Vagina (tissue), 2 donors: ENCODE measurements at places on chromosomes 2 and 18.

DNA sequence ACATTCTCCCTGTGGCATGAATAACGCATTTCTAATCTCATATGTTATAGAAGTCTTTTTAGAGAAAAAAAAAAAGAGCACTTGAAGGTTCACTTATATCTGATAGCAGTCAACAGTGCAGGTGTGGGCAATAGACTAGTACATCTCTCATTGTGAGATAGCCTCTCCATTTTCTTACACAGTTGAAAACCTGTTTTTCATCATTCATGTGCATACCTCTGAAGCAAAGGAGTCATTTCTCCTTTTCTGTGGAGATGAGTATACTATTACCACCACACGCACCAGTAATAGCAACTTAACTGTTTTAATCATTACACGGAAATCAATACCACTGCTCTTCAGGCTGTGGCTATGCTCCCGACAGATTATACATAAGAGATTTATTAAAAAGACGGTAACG lies 1653.3 kb upstream of the TMEFF2 start:
- DNase-seq = no peak

DNA sequence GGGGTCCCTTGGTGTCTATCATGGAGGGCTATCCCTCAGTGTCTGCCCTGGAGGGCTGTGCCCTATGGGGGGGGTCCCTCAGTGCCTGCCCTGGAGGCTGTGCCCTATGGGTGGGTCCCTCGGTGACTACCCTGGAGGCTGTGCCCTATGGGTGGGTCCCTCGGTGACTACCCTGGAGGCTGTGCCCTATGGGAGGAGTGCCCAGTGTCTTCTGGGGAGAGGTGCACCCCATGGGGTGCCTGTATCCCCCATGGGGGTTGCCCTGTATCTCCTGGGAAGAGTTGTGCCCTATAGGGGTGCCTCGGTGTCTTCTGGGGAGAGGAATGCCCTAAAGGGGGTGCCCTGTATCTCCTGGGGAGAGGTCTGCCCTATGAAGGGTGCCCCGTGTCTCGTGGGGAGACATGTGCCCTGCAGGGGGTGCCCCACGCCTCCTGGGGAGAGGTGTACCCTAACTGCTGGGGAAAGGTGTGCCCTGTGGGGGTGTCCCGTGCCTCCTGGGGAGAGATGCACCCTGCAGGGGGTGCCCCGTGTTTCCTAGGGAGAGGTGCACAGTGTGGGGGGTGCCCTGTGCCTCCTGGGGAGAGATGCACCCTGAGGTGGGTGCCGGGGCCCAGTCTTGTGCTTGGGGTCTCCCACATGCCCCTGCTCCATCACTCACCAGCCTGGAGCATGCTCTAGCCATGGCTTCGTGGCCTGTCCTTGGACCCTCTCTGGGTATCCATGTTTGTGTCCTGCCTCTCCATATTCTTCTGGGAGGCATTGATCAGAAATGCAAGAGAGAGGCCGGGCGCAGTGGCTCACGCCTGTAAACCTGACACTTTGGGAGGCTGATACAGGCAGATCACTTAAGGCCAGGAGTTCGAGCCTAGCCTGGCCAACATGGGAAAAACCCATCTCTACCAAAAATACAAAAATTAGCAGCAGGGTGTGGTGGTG lies 215.6 kb downstream of the HDAC4 start:
- DNase-seq = peak; percentile 72

DNA sequence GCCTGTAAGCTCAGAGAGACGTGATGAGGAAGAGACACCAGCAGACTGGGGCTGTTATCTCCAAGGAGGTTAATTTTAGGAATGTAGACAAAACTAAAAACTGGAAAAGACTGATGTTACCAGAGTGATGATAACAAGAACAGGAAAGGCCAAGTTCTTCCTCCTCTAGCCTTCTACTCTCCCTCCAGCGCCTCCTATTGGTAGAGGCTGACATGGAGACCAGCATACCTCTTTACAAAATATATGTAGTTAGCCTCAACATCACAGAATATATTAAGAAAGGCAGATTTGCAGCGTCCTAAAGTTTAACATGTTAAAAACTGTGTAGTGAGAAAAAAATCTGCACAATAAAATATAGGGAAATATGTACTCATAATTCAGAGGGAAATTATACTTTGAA lies 66.0 kb downstream of the TCF4 start:
- no peak for DNase-seq

DNA sequence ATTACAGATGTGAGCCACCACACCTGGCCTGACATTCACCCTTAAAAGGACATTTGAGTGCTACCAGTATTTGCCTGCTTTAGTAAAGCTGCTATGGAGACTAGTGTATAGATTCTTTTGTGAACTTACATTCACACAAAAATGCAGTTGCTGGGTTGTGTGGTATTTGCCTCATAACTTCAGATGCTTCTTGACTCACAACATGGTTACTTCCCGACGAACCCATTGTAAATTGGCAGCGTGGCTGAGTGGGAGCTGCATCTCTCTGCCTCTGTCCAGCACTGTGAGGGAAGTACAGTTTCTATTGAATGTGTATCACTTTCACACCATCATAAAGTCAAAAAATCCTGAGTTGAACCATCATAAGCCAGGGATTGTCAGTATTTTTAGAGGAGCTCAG lies 56.9 kb downstream of the RRM2 start:
- no peak for DNase-seq

GRCh38 chr2:29755829-29756228 lies 165.6 kb downstream of the ALK start:
- DNase-seq = no peak

DNA sequence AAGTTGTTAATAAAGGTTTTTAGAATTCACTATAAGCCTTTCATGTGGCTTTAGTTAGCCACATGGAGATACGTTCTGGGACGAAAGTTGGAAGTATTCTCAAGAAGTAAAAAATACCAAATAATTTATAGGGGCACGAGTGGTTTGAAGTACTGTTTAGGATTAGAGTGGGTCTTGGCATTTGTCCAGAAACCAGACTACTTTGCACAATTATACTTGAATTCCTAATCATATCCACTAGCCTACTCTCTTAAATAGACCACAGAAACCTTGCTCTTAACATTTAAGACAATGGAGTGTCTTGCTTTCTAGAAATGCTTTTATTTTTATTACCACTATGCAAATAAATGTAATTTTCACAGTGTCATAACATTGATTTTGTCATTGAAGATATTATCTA lies 44.6 kb downstream of the UBE2E3 start:
- no peak for DNase-seq

- DNase-seq = no peak
Measured at GRCh38 chr2:158542577-158542976, 85.8 kb downstream of the PKP4 start.
